Activated T-cell treated with anti-CD3 and anti-CD28 coated beads, Interleukin-2, amount 50 U/mL, for 4 hours (primary cell): ENCODE measurements at places on chromosomes 12 and 14. TPM values are rescaled to one million over a fixed set of nuclear protein-coding genes. Genes with fewer than 3 reads are reported as not detected.

Gene FSCB
- not detected for total RNA-seq

Gene OR6C6
- total RNA-seq: not detected

Gene CBLN3
- total RNA-seq: 3.1 TPM

Gene SCNN1A
- total RNA-seq: 0.05 TPM

Gene IFNG-AS1
- not detected for total RNA-seq

Gene NRXN3
- not detected for total RNA-seq

Gene L2HGDH
- 12.7 TPM for total RNA-seq

Gene CLEC1B
- not detected for total RNA-seq

Gene ESRRB
- not detected for total RNA-seq

Gene HELB
- total RNA-seq: 14.6 TPM

Gene GYS2
- not detected for total RNA-seq

Gene KRT81
- total RNA-seq: 0.24 TPM

Gene CLEC6A
- total RNA-seq: not detected

Gene LRP6
- 4.8 TPM for total RNA-seq

Gene ARID2
- total RNA-seq: 21.2 TPM

Gene KCNK13
- not detected for total RNA-seq

Gene SLC24A4
- total RNA-seq: 0.03 TPM

Gene CELA1
- total RNA-seq: not detected

Gene SMIM41
- not detected for total RNA-seq

Gene TSHR
- total RNA-seq: 0.47 TPM

Gene PZP
- not detected for total RNA-seq

Gene PFDN5
- 403 TPM for total RNA-seq

Gene PA2G4
- 538 TPM for total RNA-seq
